Thoracic aorta (tissue), 2 donors: ENCODE measurements at places on chromosomes 6 and 20.

DNA sequence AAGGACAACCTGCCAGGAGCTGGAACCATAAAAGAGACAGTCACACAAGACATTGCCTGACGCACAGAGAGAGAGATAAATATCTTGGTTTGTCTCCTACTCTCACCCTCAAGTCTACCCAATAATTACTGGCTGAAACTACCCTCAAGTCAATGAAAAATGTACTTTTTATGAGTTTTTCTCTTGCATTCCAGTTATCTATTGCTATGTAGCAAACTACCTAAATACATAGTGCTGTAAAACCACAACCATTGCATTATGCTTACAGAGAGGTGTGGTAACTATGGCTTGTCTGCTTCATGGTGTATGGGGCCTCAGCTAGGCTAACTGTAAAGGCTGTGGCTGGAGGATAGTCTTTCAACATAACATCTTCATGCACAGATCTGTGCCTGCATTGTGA lies 247.8 kb downstream of the HAO1 start:
- no peak overlapping the region for H3K4me3 ChIP-seq
- H3K27me3 ChIP-seq, result no peaks in the 10 kb centered on the region
- no peak for DNase-seq
- no peaks in the 10 kb centered on the region for H3K4me1 ChIP-seq

- no peak overlapping the region for H3K4me3 ChIP-seq
- H3K27ac ChIP-seq, result no peak overlapping the region
- no peaks in the 10 kb centered on the region for H3K36me3 ChIP-seq
- H3K27me3 ChIP-seq, result no peaks in the 10 kb centered on the region
- no peak for DNase-seq
These were observed 158.4 kb downstream of the IBTK start for GRCh38 chr6:82088978-82089771.

DNA sequence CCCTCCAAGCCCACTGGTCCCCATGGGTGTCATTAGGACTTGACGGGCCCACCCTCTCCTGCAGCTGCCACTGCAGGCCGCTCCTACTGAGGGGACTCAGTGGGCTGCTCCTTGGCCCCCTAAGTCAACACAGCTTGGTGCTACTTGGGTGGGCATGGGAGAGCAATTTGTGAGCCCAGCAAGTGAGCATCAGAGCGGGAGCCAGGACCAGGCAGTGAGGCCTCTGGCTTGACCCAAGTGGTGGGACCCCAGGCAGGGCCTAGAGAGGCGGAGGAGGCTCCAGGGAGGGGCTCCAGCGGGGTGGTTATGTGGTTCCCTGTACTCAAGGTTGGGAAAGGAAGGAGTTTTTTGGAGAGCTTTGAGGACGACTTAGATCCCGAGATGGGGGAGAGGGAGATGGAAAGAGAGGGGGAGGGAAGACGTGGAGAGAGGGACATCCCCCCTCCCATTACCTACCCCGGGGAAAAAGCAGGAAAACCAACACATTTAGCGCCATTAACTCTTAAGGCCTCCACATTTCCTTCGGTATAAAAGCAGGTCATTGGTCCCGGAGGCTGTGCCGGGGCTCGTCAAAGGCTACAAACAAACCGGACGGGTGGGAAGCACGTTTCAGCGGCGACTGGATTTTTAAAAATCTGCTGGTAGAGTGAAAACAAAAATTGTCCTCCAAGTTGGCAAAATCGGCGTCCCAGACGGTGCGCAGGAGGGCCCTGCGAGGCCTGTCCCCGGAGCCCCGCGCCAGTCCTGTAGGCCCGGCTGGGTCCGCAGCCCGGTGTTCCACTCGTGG lies 8.8 kb downstream of the FOXC1 start:
- DNase-seq, result no peak
- peak overlapping the region; percentile 97 for H3K27ac ChIP-seq
- H3K36me3 ChIP-seq, result peaks cover 14% of the 10 kb centered on the region
- no peaks in the 10 kb centered on the region for H3K4me1 ChIP-seq

DNA sequence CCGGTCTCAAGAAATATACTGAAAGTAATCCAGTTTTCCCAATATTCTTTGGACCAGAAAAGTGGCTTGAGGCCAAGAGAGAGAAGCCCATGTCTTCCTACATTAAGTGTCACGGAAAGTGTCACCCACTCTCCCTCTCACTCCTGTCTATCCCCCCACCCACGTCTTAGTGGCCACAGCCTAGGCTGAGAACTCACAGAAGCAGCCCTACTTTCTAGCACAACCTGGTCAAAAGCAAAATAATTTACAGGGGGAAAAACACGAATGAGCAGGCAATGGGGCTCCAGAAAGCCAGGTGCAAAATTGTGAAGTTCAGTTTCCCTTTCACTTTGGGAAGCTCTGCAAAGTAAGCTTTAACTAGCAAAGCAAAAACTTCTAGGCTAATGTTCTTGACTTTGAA lies 118.0 kb downstream of the OPRM1 start:
- peaks cover 2% of the 10 kb centered on the region for H3K4me1 ChIP-seq
- no peak for DNase-seq
- peak overlapping the region; percentile 23 for H3K27ac ChIP-seq
- peak overlapping the region; percentile 55 for H3K4me3 ChIP-seq

DNA sequence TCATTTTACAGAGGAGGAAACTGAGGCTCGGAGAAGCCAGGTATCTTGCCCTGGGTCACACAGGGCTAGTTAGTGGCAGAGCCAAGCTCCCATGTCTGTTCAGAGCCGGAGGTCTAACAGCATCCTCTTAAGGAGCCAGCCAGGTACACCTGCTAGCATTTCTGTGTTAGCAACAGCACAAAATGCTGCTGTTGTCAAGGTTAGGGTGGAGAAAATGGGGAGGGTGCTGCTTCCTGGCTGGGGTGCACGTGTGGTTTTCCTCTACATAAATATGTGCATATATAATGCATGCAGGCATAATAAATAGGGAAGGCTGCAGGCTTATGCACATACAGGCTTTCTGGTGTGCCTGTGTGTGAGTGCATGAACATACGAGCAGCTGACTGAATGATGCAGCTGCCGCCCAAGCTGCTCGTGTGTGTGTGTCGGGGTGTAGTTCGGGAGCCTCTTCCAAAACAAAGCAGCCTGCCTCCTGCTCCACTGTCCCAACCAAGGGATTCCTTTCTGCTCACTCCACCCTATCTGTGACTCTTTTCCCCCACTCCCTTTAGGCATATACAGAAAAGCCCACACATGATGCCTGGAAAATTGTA lies 86.6 kb downstream of the CD40 start:
- no peaks in the 10 kb centered on the region for H3K36me3 ChIP-seq
- H3K27ac ChIP-seq, result no peak overlapping the region
- H3K27me3 ChIP-seq, result peaks cover 11% of the 10 kb centered on the region
- no peak for DNase-seq

- no peak for DNase-seq
- H3K36me3 ChIP-seq, result no peaks in the 10 kb centered on the region
- no peak overlapping the region for H3K27ac ChIP-seq
- H3K4me3 ChIP-seq, result no peak overlapping the region
- peaks cover 13% of the 10 kb centered on the region for H3K4me1 ChIP-seq
- no peaks in the 10 kb centered on the region for H3K27me3 ChIP-seq
These were observed 333.3 kb upstream of the HSF2 start for GRCh38 chr6:122066200-122066599.

DNA sequence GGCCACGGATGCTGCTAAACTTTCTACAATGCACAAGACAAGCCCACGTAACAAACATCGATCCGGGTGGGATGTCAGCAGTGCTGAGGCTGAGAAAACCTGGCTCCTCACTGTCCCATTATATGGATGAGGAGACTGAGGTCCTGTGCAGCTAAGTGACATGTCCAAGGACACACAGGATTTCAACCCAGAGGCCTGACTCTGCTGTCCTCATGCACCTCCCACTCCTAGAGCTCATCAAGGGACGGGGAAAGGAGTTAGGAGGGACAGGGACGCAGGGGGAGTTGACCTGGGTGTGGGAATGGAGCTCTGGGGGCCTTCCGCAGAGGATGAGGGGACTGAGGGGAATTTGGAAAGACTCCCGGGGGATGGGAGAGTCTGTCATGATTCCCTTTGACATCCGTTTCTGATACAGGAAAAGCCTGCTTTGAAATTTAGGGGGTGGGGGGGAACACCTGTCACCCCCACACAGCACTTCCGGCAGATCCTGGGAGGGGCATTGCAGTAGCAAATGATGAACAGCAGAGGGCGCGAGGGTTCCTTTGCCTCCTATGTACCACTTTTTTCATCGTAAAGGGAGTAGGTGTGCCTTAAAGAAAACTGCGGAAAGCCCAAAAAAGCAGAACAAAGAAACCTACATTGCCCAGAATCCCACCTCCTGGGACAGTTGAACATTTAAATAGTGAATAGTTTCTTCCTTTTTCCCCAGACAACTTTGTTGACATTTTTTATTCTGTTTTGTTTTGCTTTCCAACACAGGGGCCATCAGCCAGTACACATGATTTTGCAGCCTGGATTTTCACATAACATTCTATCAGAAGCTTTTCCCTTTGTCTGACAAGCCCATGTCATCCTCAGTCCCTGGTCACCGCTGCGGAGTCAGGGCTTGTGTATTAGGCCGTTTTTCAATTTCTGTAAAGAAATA lies 48.6 kb downstream of the SLC2A10 start:
- no peaks in the 10 kb centered on the region for H3K36me3 ChIP-seq
- no peaks in the 10 kb centered on the region for H3K27me3 ChIP-seq
- no peak for DNase-seq
- H3K27ac ChIP-seq, result no peak overlapping the region

- H3K27me3 ChIP-seq, result no peaks in the 10 kb centered on the region
- H3K27ac ChIP-seq, result no peak overlapping the region
- H3K4me3 ChIP-seq, result no peak overlapping the region
- no peaks in the 10 kb centered on the region for H3K4me1 ChIP-seq
These were observed 699.1 kb upstream of the ADGRB3 start for GRCh38 chr6:67935976-67936477.

DNA sequence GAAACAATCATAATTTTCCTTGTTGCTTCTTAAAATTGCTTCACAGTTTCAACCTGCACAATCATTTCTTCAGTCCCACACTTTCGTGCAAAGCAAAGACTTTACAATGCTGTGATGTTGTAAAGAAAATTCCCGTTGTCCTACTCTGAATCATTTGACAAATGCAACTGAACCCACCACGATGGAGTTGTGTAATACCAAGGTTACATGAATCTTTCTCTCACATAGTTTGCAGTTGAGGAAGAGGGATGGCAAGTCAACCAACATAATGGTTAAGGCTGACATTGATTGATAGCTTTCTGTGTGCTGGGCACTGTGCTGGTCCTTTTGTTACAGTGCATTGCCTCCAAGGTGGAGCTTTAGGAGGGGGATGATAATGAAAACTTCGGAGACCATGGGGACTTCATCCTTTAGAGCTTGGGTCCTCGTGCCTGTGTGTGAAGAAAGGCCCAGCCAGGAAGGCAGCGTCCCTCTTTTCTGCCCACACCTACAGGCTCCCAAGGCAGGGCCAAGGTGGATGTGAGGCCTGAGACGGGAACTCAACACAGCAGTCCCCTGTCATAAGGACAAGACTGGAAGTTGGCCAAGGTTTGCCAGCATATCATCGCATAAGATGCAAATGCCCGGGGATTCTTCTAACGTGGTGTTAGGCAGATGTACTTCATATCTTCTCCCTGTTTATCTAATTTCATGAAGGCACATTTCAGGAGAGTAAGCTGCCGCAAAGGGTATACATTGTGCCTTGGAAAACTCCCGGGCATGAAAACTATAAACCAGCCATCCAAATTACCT lies 96.9 kb downstream of the LY86 start:
- no peaks in the 10 kb centered on the region for H3K36me3 ChIP-seq
- no peak overlapping the region for H3K4me3 ChIP-seq
- peaks cover 6% of the 10 kb centered on the region for H3K4me1 ChIP-seq

GRCh38 chr6:162157167-162157870 lies 570.2 kb downstream of the PRKN start:
- H3K27ac ChIP-seq, result no peak overlapping the region
- no peak overlapping the region for H3K4me3 ChIP-seq
- H3K4me1 ChIP-seq, result no peaks in the 10 kb centered on the region
- H3K27me3 ChIP-seq, result no peaks in the 10 kb centered on the region
- DNase-seq, result no peak

GRCh38 chr6:129029778-129030177 lies 146.8 kb downstream of the LAMA2 start:
- no peak overlapping the region for H3K27ac ChIP-seq
- H3K36me3 ChIP-seq, result no peaks in the 10 kb centered on the region
- H3K27me3 ChIP-seq, result no peaks in the 10 kb centered on the region

DNA sequence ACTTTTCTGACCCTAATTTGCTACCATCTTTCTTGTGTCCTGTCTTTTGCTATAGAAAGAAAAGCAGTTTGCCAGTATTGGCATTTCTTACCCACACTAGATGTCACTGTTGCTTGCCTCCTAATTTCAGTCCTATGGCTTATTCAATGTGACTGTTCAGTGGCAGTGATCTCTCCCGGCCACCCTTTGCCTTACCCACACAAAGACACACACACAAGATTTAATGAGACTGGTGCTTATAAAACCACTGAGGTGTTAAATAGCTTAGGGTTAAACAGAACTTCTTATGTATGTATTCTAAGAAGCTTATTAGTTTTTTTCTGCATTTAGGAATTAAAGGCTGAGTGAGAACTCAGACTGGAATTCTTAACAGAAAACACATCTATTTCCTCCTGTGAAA lies 233.6 kb upstream of the ASCC3 start:
- no peaks in the 10 kb centered on the region for H3K4me1 ChIP-seq
- H3K36me3 ChIP-seq, result no peaks in the 10 kb centered on the region

GRCh38 chr6:101830501-101831031 lies 437.1 kb downstream of the GRIK2 start:
- H3K4me3 ChIP-seq, result no peak overlapping the region
- H3K4me1 ChIP-seq, result no peaks in the 10 kb centered on the region
- H3K36me3 ChIP-seq, result no peaks in the 10 kb centered on the region
- DNase-seq, result no peak
- no peaks in the 10 kb centered on the region for H3K27me3 ChIP-seq

DNA sequence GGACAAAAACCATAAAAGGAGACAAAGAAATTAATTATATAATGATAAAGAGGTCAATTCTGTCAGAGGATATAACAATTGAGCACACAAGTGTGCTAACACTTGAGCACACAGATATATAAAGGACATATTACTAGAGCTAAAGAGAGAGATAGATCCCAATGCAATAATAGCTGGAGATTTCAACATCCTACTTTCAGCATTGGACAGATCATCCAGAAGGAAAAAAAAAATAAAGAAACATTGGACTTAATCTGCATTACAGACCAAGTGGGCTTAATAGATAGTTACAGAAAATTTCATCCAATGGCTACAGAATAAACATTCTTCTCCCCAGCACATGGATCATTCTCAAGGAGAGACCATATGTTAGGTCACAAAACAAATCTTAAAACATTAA lies 9.9 kb downstream of the VNN1 start:
- H3K36me3 ChIP-seq, result no peaks in the 10 kb centered on the region
- H3K4me1 ChIP-seq, result no peaks in the 10 kb centered on the region
- H3K4me3 ChIP-seq, result no peak overlapping the region
- H3K27me3 ChIP-seq, result no peaks in the 10 kb centered on the region

- H3K27ac ChIP-seq, result no peak overlapping the region
- H3K27me3 ChIP-seq, result no peaks in the 10 kb centered on the region
- no peak for DNase-seq
- no peaks in the 10 kb centered on the region for H3K4me1 ChIP-seq
These were observed 66.8 kb upstream of the IYD start for GRCh38 chr6:150301846-150302519.

DNA sequence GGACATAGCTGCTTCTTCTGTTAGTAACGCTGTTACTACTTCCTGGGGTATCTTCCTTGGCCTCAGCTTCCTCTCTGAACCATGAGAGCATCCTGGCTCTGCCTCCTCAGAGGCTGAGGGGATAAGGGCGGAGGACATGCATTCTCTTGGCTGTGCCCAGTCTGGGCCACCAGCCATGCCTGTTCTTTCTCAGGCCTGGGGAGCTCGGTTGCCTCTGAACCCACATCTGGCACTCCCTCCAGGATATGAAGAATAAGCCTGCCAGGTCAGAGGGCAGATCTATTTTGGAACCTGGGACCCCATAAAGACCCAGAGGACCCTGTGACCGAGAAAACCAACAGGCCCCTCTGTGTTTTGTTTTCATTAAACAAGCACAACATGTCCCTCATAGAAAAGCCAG lies 6.6 kb upstream of the ANGPT4 start:
- no peak overlapping the region for H3K27ac ChIP-seq
- DNase-seq, result no peak
- no peaks in the 10 kb centered on the region for H3K27me3 ChIP-seq
- no peaks in the 10 kb centered on the region for H3K4me1 ChIP-seq
